ENCODE measurements at places on chromosomes 6 and 20.

DNA sequence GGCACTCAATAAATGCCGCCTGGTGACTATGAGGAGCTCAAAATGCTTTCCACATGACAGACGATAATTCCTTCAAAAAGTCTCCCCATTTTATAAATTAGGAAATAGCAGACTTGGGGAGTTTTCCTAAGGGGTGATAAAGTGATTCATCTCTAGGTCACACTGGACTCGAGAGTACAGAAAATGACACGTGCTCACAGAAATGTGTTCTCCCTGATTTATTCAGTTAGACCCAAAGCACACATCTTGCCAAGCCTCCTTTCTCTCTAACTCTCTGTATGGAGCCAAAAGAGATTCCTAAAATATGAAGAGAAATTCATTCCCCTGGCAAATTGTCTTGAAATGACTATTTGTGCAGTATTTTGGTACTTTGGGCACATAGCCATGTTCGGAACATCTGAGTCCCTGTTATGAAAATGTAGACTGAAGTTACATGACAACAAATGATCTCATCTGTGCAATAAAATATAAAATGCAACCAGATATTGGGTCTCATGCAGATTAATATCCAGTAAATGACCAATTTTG lies 381.1 kb downstream of the TFAP2B start:
- DNase-seq: no peak

GRCh38 chr20:34215711-34216381 lies 25.4 kb upstream of the ASIP start:
- no peak for DNase-seq

GRCh38 chr6:72417759-72418158 lies 204.1 kb upstream of the KCNQ5 start:
- DNase-seq: no peak

- DNase-seq: no peak
Measured at GRCh38 chr6:114810468-114810867, 467.6 kb upstream of the HS3ST5 start.

GRCh38 chr6:146595972-146596731 lies 2.6 kb upstream of the ADGB start:
- peak; percentile 13 for DNase-seq

DNA sequence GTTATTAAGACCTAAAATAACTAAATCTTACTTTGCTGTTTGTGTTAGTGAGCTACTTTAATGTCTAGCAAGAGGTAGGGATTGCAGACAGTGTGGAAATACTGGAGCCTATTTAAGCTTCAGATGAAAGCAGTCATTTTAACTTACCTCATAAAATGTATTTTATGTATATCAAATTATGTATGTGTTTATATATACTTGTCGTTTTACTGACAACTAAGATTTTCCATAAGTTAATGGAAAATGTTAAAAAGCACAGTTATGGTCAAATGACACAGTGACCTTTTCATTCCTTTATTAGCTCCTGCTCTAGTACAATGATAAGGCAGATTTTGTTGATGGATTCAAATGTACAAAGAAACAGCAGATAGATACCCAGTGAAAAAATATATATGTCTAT lies 34.6 kb downstream of the QKI start:
- DNase-seq: no peak

GRCh38 chr6:132972254-132972653 lies 157.9 kb downstream of the RPS12 start:
- DNase-seq: no peak

GRCh38 chr20:4022386-4023286 lies 7.3 kb upstream of the RNF24 start:
- DNase-seq: no peak

GRCh38 chr20:41480054-41480770 lies 113.6 kb upstream of the EMILIN3 start:
- peak; percentile 15 for DNase-seq

DNA sequence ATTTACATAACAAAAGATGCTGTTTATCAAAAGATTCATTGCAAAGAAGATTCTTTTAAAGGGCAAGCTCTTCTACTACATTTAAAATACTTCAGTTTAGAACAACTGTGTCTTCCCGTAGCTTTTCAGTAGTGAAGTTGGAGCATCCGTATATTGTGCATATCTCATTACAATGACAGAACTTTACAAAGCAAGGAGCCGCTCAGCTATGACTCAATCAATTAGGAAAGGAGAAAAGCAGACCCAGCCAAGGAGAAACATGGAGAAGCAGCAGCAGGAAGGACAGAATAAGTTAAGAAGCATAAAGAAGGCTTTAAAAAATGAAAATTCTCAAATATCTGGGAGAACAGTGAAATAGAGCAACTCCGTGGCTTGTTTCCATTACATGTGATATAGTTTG lies 132.6 kb upstream of the SMLR1 start:
- DNase-seq: no peak

All from OCI-LY7 (cell line).